ENCODE measurements at places on chromosomes 4 and X.

GRCh38 chr4:23932901-23933308 lies 43.1 kb upstream of the PPARGC1A start:
- DNase-seq: no peak

DNA sequence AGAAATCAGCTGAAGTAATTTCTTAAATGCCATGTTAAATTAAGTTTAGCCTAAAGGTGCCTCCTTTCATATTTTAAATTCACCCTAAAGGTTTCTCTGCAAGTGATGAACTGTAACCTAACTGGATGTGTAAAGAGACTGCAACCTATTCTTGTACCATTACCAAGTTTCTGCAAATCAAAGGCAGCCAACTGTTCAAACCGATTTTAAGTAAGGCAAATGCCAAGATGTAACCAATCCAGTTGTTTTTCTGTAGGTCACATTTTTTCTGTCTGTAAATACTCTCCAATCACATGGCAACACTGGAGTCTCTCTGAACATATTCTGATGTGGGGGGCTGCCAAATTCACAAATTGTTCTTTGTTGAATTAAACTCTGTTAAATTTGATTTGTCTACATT lies 42.4 kb upstream of the FGF2 start:
- DNase-seq: no peak

DNA sequence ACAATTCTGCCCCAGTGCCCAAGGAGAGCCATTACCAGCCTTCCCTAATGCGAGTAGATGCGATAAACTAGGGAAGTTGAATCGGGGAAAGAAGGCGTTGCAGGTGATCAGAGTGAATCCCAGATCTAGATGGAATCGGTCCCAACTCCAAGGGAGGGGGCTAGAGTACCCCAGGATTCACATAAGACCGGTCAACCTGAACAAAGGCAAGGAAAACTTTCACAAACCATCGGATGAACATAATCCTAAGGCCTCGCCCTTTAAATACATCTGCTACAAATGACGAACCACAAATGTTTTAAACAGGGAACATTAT lies 11.2 kb upstream of the ZCCHC13 start:
- no peak for DNase-seq

DNA sequence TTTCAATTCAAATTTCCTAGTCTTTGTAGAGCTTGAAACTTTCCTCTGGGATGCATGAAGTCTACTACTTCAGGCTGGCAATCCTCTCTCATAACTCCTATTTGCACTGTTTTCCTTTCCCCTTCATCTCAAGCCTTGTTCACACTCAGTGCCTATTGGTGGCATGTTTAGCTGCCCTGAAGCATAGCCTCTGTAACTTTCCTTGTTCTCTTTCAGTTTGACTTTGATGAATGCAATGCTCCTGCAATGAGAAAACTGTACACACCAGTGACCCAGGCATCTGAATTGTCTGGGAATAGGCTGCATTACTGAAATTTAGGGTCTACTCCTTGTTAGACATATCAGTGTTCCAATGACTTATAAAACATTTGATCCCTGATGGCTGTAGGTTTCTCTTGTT lies 81.7 kb downstream of the ANK2 start:
- DNase-seq: no peak

- DNase-seq: no peak
Observed at GRCh38 chrX:41526271-41526670, 79.1 kb downstream of the NYX start.

- DNase-seq: no peak
Observed at GRCh38 chr4:108313546-108314339, 145.0 kb upstream of the LEF1 start.

DNA sequence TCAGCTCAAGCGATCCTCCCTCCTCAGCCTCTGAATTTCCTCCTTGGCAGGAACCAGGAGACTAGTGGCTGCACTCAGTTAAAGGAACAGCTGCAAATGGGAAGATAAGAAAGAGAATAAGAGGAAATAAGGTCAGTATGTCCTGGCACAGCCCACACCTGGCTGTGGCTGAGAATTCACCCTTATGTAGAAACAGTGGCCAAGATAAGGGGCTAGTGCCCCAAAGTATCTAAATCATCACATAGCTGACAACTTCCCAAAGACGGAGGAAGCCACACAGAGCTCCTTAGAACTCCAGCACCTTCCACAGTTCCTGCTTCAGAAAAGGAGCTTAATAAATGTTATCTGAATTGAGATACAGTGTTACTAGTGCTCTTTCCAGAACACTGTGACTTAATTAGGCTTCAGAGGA lies 2.3 kb upstream of the CHIC2 start:
- no peak for DNase-seq

DNA sequence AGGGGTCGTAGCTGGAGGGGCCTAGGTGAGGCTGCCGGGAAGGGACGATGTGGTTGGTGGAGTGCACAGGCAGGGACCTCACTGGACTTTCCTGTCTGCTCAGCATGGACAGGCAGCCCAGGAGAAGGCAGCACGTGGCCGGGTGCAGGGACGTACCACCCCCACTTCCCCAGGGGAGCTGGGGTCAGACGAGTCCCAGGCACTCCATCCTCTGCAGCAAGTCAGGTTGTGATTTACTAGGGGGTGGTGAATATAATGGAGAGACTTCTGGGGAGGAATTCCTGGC lies 1.5 kb upstream of the CTBP1 start:
- no peak for DNase-seq

GRCh38 chr4:151415978-151416377 lies 7.0 kb downstream of the FHIP1A start:
- no peak for DNase-seq

GRCh38 chrX:21738210-21738949 lies 19.5 kb downstream of the SMPX start:
- DNase-seq: no peak

- DNase-seq: peak; percentile 24
Observed at GRCh38 chrX:38817004-38817703, 15.9 kb downstream of the MID1IP1 start.

DNA sequence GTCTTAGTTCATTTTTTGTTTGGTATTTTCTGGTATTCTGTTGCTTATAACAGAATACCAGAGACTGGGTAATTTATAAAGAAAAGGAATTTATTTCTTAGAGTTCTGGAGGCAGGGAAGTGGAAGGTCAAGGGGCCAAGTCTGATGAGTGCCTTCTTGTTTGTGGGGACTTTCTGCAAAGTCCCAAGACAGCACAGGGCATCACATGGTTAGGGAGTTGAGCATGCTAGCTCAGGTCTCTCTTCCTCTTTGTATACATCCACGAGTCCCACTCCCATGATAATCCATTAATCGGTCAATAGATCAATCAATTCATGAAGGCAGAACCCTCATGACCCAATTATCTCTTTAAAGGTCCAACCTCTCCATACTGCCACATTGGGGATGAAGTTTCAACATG lies 31.1 kb downstream of the IL13RA1 start:
- DNase-seq: no peak

DNA sequence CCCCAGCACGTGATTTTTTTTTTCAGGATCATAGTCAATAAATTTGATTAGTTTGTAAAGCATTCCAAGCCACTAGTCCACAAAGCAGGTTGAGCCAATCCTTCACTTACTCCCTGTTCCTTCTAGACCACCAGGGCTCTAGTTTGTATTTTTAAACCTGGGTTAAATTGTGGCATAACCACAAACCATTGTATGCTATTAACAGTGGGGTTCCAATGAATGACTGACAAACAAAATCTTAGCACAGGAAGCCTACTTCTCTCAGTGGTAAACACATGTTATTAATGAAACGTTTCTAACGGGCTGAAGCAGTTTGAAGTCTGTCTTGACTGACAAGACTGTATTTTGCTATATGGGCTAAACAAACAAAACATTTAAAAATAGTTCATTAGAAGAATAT lies 48.6 kb upstream of the GYPA start:
- DNase-seq: no peak

DNA sequence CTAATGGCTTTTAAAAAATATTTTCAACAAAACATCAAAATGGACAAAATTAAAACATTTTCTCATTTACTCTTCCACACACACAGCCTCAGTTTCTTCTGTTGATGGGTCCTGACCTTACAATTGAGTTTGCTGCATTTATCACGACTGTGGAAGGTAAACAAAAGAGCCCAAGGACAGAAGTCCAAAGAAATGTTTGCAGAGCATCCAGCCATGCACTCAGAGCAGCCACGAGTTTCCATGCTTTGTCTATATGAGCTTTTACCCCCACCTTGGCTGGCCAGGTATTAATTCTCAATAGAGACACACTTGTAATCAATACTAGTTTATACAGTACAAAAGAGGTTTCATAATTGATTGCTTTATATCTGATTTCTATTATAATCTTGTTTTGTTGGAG lies 85.0 kb upstream of the WDFY3 start:
- DNase-seq: no peak

- no peak for DNase-seq
Observed at GRCh38 chrX:24260842-24261550, 52.9 kb downstream of the SUPT20HL2 start.

GRCh38 chr4:40099010-40099409 lies 42.4 kb downstream of the N4BP2 start:
- no peak for DNase-seq

DNA sequence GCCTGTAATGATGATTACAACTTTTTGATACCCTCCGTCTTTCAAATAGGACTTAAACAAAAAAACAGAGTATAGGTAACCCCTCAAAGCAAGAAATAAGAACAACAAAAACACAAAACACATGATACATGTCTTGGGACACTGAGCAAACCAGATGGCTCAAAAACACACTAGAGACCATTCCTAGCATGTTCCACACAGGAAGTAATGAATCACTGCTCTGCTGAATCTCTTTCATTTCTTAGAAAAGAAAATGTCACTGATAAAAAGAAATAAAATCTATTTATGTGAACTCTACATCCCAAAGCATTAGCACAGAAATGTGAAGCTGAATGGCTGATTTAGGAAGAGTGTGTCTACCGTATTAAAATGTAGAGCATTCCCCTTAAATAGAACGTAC lies 134.5 kb upstream of the IL15 start:
- DNase-seq: no peak

DNA sequence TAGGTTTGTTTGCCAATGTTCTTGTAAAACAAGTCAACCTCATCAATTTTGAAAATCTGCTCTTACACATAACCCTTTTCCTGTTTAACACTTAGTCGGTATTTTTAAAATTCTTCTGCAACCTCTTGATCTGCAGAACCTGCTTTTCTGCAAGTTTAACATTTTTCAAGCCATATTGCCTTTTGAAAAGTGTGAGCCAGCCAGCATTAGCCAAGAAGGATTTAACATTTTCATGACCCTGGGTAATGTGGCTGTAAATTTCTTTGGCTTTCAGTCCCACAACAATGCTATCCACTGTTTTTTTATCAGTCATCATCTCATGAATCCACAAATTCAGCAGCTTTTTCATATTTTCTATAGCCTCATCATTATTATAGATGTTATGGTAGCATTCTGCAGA lies 956.5 kb downstream of the FAT4 start:
- no peak for DNase-seq

DNA sequence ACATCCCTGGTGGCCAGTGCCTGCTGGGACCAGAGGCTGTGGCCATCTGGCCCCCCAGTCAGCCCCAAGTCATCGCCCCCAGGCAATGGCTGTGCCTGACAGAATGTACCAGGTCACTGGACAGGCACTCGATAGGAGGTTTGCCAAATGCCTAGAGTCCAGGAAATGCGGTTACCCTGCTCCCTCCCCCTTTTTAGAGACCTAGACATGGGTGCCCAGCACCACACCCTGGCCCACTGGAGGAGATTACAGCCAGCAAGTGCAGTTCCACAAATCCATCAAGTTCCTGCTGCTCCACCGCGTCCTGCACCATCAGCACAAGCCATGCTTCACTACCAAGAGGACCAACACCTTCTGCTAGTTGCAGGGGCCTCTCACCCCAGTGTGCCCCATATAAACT lies 16.2 kb upstream of the ZFX start:
- DNase-seq: no peak

DNA sequence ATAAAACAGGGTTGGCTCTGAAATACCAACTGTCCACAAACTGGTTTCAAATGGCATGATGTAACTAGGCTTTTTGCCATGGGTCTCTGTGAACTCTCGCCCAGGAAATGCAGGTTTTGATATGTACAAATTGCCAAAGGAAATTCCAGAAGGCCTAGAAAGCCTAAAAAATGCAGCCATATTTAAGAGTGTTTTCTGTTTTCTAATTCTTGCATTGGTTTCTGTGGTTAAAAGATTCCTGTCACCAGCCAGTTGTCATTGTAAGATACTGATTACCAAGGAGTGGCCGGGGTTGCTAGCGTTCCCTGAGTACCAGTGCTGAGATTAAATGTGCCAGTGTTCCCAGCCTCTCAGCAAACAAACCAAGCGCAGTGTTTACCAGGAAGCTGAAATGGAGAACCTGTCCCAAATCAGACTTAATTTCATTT lies 53.9 kb upstream of the SORBS2 start:
- DNase-seq: no peak

DNA sequence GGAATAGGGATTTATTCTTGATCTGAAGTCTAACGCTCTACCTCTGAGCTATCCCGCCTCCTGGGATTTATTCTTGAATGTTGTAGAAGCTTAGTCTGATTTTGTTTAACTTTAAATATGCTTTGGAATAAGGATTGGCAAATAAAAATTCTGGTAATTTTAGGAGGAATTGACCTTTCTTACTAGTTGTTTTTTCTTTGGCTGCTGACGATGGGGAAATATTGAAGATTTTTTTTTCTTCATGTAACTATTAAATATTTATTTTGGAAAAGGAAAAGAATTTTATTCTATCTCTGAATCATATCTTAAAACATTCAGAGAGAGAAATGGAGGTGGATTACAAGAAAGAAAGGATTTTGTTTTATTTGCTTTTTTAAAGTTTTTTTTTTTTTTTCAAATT lies 122.9 kb downstream of the PDLIM5 start:
- no peak for DNase-seq

DNA sequence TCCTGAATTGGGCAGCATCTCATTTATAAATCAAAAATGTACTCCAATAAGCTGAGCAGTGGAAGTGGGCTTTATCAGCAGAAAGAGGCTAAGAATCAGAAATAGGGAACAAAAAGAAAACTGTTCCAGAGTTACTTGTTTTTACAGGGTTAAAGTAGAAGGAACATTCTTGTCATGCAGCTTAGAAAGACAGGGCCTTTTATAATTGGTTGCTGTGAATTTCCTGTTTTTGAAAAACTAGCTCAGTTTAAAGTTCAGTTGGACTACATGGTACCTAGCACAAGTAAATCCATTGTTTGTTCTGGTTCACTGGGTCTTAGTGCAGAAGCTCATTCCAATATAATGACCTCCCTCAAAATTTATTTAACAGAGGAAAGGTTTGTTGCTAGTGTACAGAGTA lies 200.8 kb downstream of the GRIA2 start:
- no peak for DNase-seq

DNA sequence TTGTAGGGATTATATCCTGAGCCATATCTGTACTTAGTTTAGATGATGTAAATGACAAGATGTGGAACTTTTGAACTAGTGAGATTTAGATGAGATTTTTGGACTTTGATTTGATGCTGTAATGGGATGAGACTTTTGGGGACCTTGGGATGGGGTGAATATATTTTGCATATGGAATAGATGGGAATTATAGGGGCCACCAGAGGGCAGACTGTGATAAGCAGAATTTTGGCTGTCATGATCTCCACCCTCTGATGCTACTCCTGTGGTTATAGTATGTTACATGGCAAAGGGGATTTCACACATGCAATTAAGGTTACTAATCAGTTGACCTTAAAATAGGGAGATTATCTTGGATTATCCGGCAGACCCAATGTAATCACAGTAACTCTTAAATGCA lies 214.0 kb upstream of the NHS start:
- DNase-seq: no peak

- DNase-seq: no peak
Observed at GRCh38 chr4:67397931-67398330, 147.4 kb downstream of the CENPC start.
